ENCODE measurements at places on chromosomes 2 and 18. TPM values are rescaled to one million over a fixed set of nuclear protein-coding genes. Genes with fewer than 3 reads are reported as not detected.

GRCh38 chr2:178066890-178067669 is 5.5 kb downstream of the PDE11A start:
- no peak for DNase-seq

DNA sequence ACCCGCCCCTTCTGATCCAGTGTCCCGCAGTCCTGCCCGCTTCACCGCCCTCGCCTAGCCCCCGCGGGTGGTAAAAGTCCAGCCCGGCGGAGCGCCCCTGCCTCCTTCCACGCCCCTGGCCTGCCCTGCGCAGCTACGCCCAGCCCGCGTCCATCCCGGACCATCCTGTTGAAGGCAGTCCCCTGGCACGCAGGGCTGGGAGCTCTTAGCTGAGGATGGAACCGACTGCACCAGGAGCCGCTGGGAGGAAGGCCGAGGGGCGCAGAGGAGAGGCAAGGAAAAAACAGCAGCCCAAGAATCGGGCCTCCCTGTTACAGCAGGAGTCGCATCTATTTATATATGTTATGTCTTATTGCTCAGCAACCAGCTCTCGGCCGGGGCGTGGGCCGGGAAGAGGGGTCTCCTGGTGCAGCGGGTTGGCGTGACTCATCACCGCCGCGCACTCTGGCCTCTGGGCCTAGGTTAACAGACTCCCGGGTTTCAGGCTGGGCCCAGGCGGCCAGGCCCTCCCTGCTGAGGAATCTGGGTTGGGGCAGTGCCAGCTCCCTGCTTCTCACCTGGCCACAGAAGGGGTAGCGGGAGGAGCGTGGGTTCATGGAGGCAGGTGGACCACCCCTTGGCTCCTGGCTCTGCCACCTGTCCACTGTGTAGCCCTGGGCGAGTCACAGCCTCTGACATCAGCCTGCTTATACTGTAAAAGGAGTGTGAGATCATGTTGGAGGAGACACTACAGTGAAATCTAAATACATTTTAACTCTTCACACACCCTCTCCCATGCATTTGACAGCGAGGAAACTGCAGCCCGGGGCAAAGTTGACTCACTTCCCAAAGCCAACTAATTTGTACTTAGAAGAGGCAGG is 13.4 kb upstream of the MAP3K2 start:
- no peak for DNase-seq

DNA sequence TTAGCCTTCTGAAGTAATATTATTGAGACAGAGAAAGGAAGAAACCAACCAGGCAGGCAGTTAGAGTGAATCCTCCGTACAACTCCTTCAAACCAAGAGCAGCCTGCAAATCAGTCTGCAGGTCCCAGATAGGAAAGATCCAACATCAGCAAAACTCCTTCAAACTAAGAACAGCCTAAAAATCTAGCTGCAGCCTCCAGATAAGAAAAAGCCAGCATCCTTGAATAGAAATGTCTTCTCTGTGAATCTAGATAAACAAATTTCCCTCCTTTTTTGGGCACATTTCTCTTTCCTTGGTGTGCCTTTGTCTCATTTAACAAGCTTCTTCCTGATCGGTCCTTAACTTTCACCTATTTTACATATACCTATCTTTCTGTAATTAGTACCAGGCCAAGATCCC is 1004.6 kb upstream of the TMEFF2 start:
- DNase-seq = no peak

DNA sequence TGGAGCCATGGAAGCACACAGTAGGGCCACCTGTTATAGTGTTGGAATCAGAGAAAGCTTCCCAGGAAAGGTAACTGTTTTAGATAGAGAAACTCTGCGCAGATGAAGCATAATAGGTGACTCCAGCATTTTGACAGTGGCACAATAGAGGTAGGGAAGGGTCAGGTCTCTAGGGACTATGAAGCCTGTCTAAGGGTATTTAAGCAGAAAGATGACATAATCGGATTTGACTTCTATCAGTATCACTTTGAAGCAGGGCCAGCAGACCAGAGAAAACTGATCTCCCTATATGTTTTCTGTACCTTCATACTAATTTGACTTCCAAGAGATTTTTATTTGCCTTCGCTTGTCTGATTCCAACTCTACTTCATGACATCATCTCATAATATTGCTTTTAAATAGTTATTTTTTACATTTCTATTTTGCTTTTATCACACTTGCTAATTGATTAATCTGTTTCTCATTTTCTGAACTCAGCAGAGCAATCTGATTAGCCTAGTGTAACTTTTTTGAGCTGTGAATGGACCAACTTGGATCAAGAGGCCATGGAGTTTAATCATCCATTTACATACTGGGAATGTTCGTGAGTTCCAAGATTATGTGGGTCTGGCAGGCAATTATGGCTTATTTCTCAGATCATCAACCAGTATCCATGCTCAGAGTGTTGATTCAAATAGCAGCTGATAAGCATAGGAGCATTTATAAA is 8.4 kb upstream of the HIBCH start:
- no peak for DNase-seq

DNA sequence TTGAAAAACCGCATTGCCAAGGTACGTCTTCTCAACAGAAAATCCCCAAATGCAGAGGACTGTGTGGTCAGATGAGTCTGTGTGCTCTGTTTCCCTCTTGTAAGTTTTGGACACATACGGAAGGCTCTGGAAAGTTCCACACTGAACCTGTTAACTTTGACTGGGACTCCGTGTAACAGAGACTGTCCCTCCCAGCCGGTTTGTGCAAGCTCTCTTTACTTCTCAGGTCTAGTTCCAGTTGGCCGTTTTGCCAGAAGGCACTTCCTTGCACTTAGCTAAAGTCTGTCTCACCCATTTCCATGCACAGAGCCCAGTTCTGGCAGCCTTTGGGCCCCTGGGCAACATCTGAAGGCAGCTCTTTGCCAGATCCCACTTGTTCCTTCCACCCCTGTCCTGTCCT is 22.0 kb downstream of the EFHD1 start:
- no peak for DNase-seq

DNA sequence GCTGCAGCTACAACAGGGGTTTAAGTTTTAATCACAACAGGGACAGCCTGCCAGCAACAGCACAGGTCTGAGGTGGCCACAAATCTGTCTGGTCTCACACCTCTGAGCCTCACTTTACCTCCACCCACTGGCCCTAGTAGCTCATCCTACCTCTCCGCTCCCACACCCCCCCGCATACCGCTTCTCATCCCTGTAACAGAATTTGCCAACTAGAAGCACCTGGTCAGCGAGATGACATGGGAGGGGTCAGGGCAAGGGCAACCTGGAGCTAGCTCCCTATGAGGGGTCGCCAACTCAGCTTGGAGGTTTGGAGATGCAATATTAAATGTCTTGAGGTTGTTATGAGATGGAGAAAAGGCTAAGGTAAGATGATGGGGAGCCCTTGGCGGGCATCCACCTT is 7.5 kb downstream of the CATIP start:
- DNase-seq = no peak

- DNase-seq = no peak
Observed at GRCh38 chr2:58436872-58437271, 195.7 kb upstream of the FANCL start.

GRCh38 chr2:26732446-26732845 is 31.6 kb upstream of the SLC35F6 start:
- DNase-seq = no peak

- DNase-seq = no peak
Observed at GRCh38 chr2:20670315-20671035, 3.5 kb downstream of the GDF7 start.

DNA sequence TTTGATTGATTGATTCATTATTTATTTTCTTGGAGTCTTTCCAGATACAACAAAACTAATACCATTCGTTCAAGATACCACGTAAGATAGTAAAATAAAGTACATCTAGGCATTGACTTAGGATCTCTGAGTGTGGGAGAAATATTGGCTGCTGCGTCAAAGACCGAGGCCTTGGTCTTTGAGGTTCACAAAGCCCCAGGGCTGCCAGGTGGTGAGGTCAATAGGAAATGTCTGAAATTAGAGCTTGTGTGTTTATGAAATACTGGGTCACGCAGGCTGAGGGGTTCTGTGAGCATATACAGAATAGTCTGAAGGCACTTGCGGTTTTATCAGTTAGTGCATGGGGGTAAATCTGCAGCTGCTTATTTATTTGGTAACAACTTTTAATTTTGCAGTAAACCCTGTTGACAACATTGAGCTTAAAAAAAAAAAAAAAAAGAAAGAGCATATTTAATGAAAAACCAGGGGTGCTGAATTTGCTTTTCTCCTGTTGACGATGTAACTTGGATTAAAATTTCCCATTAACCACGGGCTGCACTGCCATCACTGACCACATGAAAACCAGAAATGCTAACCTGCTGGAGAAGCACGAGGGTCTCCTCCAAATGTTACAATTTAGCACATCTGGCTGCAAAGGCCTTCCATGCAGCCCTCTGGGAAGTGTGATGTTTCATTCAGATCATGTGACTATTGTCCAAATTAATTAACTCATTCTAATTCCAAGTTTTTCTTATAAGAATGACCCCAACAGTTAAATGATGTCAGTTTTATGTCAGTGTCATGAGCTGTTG is 27.1 kb upstream of the SERPINB12 start:
- no peak for DNase-seq

DNA sequence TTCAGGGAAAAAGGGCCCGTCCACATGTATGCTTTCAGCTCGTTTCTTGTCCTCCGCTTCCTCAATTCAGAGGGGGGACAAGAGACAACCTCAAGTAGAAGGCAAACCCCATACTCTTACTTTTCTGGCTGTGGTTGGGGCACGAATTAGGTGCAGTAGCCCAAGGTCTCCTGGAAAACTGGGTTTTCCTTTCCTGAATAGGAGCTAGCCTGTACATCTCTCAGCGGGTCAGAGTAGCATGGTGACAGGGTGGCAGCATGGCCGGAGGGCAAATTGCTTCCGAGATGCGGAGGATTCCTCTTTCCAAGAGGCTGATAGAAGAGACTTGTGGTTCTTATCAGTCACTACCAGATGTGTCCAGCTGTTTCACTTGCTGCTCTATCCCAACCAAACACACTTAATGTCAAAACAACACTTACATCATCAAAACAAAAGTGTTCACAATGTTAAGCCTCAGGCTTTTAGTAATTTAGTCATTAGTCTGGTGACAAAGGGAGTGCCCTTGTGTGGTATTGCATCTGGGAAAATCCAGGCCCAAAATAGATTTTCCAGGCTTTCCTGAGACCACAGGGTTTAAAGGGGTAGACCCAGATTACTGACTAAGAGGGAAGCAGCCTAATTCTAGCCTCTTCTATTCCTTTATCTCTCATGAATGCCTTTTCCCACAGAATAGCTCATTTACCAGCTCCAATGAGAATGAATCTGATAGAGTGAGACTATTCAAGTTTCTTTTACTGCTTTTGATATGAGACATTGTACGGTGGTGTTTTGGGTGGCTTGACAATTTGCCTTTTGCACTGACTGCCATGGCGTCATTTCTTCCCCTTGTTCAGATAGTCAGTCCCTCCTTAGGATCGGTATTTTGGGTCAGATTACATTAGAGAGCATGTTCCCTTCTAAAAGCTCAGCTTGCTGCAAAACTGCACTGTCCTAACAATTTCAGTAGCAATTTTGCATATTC is 162.0 kb downstream of the LTBP1 start:
- no peak for DNase-seq

DNA sequence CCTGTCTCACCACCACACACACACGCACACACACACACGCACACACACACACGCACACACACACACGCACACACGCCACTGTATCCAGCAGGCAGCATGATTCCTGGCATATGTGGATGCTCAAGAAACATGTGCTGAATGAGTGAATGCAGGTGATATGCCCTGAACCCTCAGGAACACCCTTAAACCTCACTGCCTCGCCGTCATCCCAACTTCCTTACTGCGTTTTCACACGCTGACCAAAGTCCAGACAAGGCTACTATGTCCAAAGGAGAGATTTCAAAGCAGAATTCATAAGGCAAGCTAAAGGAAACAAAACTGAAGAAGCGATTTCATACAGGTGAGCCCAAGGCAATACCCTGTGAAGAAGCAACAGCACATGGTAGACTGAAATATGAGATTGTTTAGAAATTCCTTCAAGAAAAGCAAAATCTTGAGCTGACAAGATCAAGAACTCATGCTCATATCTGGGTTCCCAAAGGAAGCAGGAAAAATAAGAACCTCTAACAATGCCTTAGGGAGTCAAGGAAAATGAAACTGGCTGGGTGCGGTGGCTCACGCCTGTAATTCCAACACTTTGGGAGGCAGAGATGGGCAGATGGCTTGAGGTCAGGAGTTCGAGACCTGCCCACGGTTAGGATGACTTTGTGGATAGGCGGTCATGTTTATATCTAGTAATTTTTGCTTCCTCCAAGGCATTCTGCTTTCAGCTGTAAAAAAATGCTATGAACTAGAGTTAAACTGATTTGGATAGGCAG is 69.1 kb downstream of the TNFRSF11A start:
- peak; percentile 80 for DNase-seq

DNA sequence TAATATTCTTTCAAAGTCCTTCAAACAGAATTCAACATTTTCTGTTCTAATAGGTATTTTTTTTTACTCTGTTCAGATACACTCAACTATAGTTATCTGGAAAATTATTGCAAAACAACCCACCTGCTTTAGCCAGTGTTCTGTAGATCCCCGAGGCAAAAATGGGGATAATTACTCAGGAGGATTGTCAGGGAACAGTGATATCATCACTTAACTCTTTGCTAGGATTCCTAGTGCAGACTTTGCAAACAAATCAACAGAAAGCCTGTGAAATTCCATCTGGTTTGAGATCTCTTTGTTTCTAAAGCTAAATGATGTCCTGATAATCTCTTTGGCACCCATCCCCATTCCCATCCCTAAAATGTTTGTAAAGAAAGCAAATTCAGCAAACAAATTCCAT is 413.6 kb upstream of the MEIS1 start:
- no peak for DNase-seq

DNA sequence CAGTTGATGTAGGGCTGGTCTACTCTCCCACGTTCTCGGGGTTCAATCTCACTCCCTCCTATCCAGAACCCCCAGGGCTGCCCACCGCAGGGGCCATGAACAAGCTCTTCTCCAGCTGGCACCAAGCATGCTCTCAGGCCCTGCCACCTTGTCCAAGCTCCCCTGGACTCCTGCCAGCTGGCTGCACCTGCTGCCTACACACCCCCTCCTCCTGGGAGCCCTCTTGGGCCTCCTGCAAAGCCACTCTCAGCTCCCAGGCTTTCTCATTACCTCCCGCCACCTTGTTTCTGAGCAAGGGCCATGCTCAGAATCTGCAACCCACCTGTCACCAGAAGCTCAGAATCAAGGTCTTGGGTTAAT is 56.0 kb downstream of the HDAC4 start:
- DNase-seq = no peak

DNA sequence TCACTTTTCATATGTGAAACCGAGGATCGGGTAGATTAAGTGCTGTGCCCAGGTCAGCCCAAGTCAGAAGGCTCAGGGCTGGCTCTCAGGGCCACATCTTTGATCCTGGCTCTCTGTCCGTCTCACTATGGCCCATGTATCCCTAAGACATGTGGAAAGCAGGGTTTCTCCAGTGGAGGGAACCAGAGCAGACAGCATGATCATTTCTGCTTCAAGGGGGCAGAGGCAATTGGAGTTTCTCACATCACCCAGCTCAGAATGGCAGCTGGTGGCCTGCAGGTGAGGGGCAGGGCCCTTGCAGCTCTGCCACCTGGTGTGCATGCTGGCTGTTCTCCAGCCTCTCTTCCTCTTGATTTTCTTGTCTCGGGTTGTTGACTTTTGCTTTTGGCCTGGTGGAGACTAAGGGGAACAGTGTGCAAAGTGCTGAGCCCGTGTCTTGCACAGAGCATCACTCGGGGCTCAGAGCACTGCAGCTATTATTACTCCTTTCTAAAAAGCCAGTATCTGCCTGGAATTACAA is 27.0 kb downstream of the LDLRAD4 start:
- DNase-seq = no peak

The LHCGR gene
- not detected for total RNA-seq

The VAMP5 gene
- 16.4 TPM for total RNA-seq

The LRATD1 gene
- 94.8 TPM for total RNA-seq

The GAL3ST2 gene
- total RNA-seq = 0.80 TPM

The AFG3L2 gene
- total RNA-seq = 47.9 TPM

The WNT6 gene
- total RNA-seq = not detected

The TNFRSF11A gene
- total RNA-seq = 64.6 TPM

The RBKS gene
- total RNA-seq = 35.4 TPM
